ENCODE measurements at places on chromosomes 11 and 22.

GRCh38 chr11:67732045-67732787 is 57.8 kb upstream of the ALDH3B2 start:
- H3K4me3 ChIP-seq: peak overlapping the region; percentile 19
- H3K27me3 ChIP-seq: peaks cover 22% of the 10 kb centered on the region

DNA sequence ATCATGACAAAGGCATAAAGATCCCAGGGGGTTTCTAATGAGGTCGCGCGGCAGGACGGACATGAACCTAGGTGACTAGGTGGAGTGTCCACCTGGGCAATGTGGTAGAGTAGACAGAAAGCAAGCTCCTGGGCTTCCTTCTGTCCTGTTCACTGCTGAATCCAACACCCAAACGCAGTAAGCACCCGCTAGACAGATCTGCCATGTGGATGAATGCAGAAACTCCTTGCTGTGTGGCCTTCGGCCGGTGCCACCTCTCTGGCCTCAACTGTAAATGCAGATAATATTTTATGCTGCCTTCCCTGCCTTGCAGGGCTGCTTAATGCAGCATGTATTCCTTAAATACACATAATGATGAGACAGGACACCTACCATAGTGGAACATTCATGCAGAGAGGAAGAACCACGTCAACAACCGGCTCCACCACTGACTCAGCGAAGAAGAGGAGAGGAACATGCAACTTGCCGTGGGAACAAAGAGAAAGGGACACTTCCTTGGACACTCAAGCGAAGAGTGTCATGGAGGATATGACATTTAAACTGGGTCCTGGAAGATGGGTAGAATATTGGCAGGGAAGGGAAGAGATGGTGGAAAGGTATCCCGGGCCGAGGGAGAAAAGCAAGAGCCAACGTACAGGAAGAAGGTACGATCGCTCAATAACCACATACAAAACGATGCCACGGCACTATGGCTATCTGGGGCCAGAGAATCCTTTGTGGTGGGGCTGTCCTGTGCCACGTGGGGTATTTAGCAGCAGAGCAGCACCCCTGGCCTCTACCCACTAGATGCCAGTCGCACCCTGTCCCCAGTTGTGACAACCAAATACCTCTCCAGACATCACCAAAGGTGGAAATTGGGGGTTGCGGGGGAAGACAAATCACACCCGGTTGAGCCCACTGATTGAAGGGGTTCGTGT is 30.8 kb downstream of the MYH9 start:
- H3K4me1 ChIP-seq: peaks cover 98% of the 10 kb centered on the region
- H3K36me3 ChIP-seq: peaks cover 2% of the 10 kb centered on the region
- no peak overlapping the region for H3K4me3 ChIP-seq
- DNase-seq: no peak

DNA sequence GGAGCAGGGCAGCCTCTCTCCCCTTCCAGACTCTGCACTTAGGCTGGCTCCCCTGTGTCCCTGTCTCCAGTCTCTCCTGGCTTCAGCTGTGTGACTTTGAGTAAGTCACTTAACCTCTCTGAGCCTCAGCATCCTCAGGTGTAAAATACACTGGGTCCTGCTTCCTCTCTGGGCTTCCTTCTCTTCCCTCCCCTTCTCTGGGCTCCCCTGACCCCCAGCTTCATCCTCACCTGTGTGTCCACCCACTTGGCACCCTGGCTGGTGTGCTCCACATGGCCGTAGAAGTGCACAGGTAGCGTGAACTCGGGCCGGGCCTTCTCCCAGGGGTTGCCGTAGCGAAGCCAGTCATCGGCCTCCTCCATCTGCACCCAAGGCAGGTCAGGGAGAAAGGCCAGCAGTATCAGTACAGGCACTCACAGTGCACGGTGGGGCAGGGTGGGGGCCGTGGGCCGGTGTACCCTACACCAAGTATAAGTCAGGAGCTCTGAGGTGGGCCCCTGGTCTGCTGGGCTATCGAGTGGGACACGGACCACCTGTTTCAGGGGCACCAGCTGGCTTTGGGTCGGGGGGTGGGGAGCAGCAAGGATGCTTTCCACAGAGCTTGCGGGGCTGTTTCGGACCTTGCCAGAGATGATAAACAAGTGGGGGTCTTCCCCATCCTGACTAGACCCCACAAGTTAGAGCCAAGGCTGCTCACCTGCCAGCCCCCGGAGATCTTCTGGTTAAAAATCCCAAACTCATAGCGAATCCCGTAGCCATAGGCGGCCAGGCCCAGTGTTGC is 2.0 kb downstream of the PYGM start:
- no peak for DNase-seq
- no peak overlapping the region for H3K4me3 ChIP-seq
- no peak overlapping the region for H3K27ac ChIP-seq
- H3K4me1 ChIP-seq: peaks cover 39% of the 10 kb centered on the region
- H3K27me3 ChIP-seq: no peaks in the 10 kb centered on the region

GRCh38 chr11:29019960-29020683 is 911.9 kb downstream of the METTL15 start:
- H3K4me1 ChIP-seq: no peaks in the 10 kb centered on the region
- H3K27me3 ChIP-seq: no peaks in the 10 kb centered on the region
- no peak overlapping the region for H3K4me3 ChIP-seq
- H3K27ac ChIP-seq: no peak overlapping the region

GRCh38 chr22:17637490-17638181 is 921 bp upstream of the BCL2L13 start:
- no peaks in the 10 kb centered on the region for H3K36me3 ChIP-seq
- H3K27ac ChIP-seq: peak overlapping the region; percentile 96
- H3K4me1 ChIP-seq: peaks cover 19% of the 10 kb centered on the region
- no peaks in the 10 kb centered on the region for H3K27me3 ChIP-seq
- no peak for DNase-seq

- peaks cover 97% of the 10 kb centered on the region for H3K4me1 ChIP-seq
- no peak for DNase-seq
- H3K27ac ChIP-seq: peak overlapping the region; percentile 90
- no peak overlapping the region for H3K4me3 ChIP-seq
- H3K36me3 ChIP-seq: no peaks in the 10 kb centered on the region
These were observed 16.5 kb downstream of the ZBTB16 start for GRCh38 chr11:114075891-114076441.

DNA sequence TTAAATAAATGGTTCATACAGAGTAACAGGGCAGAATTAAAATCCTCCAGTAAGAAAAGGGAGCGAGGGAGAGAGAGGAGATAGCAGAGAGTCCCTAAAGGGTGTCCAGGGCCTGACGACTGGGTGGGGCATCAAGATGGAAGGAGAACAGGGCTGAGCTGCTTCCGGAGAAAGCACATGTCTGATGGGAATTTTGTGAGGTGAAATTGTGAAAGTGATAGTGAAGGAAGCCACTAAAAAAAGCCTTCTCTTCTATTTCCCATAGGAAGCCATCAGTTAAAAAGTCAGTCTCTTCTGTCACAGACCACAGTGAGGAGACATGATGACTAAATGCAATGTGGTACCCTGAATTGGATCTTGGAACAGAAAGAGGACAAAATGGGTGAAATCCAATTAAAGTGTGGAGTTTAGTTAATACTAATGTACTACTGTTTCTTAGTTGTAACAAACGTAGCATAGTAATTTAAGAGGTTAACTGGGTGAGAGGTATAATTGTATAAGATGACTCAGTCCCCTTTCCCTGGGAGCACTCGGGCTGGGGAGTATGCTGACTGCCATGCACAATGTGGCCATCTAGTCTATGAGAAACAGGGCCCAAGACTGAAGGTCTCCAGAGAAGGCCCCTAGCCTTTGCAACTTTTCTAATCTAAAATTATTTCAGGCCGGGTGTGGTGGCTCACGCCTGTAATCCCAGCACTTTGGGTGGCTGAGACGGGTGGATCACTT is 29.5 kb upstream of the FCHSD2 start:
- H3K36me3 ChIP-seq: no peaks in the 10 kb centered on the region
- DNase-seq: no peak
- H3K27me3 ChIP-seq: no peaks in the 10 kb centered on the region
- H3K4me1 ChIP-seq: peaks cover 27% of the 10 kb centered on the region
- no peak overlapping the region for H3K4me3 ChIP-seq
- H3K27ac ChIP-seq: peak overlapping the region; percentile 92

DNA sequence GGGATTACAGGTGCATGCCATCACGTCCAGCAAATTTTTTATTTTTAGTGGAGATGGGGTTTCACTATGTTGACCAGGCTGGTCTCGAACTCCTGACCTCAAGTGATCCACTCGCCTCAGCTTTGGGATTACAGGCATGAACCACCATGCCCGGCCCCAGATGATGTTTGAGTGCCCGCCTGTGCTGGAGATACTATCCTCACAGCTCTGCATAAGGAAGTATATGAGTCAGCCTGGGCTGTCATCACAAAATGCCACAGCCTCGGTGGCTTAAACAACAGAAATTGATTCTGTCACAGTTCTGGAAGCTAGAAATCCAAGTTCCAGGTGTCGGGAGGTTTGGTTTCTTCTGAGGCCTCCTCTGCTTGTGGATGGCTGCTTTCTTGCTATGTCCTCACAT is 119.3 kb downstream of the OSBP2 start:
- H3K27ac ChIP-seq: no peak overlapping the region
- no peaks in the 10 kb centered on the region for H3K27me3 ChIP-seq
- H3K36me3 ChIP-seq: no peaks in the 10 kb centered on the region
- H3K4me3 ChIP-seq: no peak overlapping the region
- DNase-seq: no peak

DNA sequence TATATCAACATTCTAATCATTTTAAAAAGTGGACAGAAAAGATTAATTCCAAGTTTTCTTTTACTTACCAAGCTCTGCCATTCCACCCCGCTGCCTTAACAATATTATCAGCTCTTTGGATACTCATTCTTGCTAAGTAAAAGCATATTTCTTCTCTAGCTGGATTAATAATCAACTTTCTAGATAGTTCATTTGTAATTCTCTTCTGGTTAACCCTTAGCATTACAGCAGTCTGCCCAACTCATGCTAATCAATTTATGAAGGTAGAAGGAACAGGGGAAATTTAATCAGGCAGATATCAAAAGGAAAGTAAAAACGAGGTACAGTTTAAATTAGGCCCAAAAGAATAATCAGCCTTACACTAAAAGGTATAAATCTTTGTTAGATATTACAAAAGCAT is 41.0 kb upstream of the SOX6 start:
- H3K4me3 ChIP-seq: no peak overlapping the region
- no peak for DNase-seq
- H3K36me3 ChIP-seq: no peaks in the 10 kb centered on the region
- no peaks in the 10 kb centered on the region for H3K27me3 ChIP-seq
- H3K27ac ChIP-seq: no peak overlapping the region

DNA sequence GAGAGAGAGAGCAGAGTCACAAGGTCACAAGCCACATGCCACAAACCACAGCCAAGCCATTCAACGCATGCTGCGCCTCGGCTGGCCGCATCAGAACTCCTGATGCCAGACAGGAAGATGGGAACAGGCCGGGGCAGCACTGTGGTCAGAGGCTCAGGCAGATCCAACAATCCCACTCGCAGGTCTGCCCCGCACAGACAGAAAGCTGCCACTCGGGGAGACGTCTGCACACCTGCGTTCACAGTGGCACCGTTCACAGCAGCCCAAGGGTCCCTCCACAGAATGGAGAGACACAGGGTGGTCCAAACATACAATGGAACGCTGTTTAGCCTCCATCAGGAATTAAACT is 408.8 kb downstream of the CTTN start:
- H3K4me1 ChIP-seq: no peaks in the 10 kb centered on the region
- H3K4me3 ChIP-seq: no peak overlapping the region
- H3K27me3 ChIP-seq: no peaks in the 10 kb centered on the region

GRCh38 chr11:132499661-132500060 is 1032.6 kb downstream of the OPCML start:
- no peak for DNase-seq
- H3K27me3 ChIP-seq: no peaks in the 10 kb centered on the region
- H3K36me3 ChIP-seq: no peaks in the 10 kb centered on the region
- H3K27ac ChIP-seq: no peak overlapping the region
- no peaks in the 10 kb centered on the region for H3K4me1 ChIP-seq

DNA sequence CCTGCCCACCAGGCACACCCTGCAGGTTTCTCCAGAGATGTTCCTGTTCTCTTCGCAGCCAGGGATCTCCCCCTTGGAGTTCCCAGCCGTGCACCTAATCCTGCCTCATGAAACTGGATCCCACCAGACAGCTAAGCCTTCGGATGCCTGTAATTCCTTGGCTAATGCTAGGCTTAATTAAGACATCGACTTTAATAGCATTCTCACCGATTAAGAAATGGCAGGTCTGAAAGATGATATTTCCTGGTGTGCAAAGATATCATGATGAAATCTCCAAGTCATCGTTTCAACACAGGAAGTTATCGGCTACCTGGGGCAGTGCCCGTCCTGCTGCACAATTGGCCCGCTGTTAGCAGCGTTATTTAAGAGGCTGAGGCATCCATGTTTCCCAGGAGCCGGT is 41.5 kb upstream of the CCND1 start:
- H3K27ac ChIP-seq: no peak overlapping the region
- DNase-seq: no peak
- no peaks in the 10 kb centered on the region for H3K27me3 ChIP-seq
- no peaks in the 10 kb centered on the region for H3K4me1 ChIP-seq
- no peak overlapping the region for H3K4me3 ChIP-seq

DNA sequence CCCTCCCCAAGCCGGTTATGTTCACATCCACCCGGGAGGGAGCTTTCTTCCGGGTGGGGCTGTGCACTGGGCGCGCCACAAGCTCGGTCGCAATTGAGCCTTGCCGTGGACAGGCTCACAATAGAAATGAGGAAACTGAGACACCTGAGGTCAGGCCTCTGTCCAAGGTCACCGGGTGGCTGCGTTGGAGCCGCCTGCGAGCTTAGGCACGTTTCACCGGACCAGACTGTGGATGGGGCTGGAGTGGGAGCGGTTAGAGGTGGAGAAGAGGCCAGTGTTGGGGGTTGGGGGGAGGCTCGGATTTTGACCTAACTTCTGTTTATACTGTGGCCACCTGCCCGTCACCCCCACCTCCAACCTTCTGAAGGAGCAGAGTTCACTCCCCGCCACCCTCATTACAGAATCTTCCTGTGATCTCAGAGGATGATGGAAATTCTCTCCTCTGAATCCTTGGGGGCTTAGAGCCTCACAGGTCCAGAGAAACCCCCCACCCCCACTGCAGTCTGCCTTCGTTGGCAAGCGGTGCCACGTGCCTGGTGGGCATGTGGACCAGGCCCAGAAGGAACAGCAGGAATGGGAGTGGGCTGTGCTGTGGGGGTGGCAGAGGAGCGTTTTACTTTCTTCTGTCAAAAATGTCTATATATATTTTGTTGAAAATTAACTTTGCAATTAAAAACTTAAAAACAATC is 631 bp upstream of the NPTXR start:
- H3K4me1 ChIP-seq: peaks cover 13% of the 10 kb centered on the region
- no peak for DNase-seq
- H3K27me3 ChIP-seq: no peaks in the 10 kb centered on the region
- no peaks in the 10 kb centered on the region for H3K36me3 ChIP-seq

GRCh38 chr11:117654281-117655255 is 142.4 kb downstream of the DSCAML1 start:
- DNase-seq: no peak
- H3K4me1 ChIP-seq: no peaks in the 10 kb centered on the region
- no peaks in the 10 kb centered on the region for H3K36me3 ChIP-seq
